ENCODE measurements at places on chromosomes 6 and 20. TPM values are rescaled to one million over a fixed set of nuclear protein-coding genes. Genes with fewer than 3 reads are reported as not detected.

The SLC22A16 gene
- total RNA-seq = not detected

DNA sequence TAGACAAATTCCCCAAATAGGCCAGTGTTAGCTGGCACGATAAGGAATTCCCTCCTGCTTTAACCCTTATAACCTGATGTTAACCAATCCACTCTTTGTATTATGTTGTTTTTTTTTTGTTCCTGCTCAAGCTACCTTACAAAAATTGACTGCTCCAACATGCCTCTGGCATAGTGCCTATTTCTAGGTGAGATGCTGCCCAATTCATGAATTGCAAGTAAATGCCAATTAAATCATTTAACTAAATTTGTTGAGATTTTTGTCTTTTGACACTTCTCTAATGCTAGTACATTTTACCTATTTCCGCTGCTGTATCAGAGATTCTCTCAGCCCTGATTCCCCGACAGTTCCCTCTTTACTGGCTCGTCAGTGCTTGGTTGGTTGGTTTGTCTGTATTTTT is 66.5 kb downstream of the HECA start:
- DNase-seq = no peak

DNA sequence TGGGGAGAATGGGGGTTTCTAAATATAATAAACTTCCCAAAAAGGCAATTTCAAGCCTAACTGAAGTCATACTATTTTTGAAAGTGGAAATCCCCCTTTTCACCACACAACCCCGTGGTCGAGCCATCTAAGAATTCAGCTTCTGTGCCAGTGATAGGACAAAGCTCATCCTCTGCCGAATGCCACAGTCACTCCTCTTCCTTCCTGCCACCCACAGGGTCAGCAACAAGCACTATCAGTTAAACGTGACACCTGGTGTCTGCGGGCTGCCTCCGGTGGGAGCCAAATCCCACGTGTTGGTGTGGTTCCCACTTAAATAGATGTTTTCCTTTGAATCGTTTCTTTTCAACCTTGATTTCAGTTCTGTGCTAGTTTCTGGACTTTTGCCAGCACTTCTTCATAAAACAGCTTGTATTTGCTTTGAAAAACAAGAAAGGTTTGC is 60.7 kb downstream of the TNFAIP3 start:
- no peak for DNase-seq

The MDFI gene
- total RNA-seq = 59.1 TPM

- no peak for DNase-seq
These were observed 1.9 kb upstream of the MYLK4 start for GRCh38 chr6:2752477-2753109.

- no peak for DNase-seq
These were observed 22.9 kb downstream of the NT5E start for GRCh38 chr6:85472744-85473143.
